Epithelial cell of proximal tubule (primary cell): ENCODE measurements at places on chromosomes 2 and 18. TPM values are rescaled to one million over a fixed set of nuclear protein-coding genes. Genes with fewer than 3 reads are reported as not detected.

The LYG1 gene
- total RNA-seq: 0.12 and 0.22 TPM in 2 replicates

The RNPEPL1 gene
- 31.2 and 53.4 TPM in 2 replicates for total RNA-seq

The SETBP1 gene
- total RNA-seq: 0.65 and 2.4 TPM in 2 replicates

The EHD3 gene
- 4.6 and 5.0 TPM in 2 replicates for total RNA-seq

The SERPINB10 gene
- 0.98 TPM in 1 of 2 replicates, not detected in the other for total RNA-seq

The SERPINB11 gene
- total RNA-seq: not detected in 2 replicates

DNA sequence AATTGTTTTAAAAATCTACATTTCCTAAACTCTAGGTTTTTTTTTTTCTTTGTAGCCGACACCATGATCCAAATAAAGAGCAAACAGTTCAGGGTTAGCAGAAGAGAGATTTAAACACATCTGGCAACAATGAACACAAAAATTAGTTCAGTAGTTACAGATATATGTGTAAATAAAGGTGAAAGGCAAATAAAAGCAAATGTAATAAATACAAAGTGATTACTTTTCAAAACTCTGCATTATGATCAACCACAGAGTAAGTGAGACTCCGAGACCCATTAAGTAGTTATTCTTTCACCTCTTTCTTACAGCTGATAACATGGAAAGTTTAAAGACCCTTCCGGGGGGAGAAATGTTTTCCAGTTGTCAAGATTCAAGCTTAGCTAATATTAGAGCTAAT, 716 bp downstream of the CALCRL start:
- DNase-seq: no peak

- no peak for DNase-seq
Observed at GRCh38 chr18:9380101-9380500, 45.5 kb downstream of the TWSG1 start.

DNA sequence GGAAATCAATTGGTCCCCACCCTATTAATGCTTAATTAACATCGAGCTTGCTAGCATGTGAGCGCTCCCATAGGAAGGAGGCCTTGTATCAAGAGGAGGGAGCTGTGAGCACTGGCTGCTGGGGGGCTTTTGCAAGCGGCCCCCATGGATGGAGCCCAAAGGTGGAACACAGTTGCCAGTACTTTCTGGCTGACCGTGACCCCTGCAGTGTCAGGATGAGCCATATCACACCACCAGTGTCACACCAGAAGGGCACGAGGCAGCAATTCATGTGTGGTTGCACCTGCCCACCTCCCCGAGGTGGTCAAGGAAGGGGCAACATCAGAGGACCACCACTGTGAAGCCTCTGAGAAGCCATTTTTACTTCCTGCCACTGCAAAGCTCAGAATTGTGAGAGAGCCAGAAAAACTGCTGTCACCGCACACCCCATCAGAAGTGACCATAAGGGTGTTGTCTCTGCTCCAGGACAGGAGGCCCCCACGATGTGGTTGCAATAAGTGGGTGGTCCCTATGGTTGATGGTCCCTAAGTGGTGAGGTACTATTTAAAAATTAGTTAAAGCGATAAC, 99.8 kb upstream of the RAB6C start:
- DNase-seq: no peak

DNA sequence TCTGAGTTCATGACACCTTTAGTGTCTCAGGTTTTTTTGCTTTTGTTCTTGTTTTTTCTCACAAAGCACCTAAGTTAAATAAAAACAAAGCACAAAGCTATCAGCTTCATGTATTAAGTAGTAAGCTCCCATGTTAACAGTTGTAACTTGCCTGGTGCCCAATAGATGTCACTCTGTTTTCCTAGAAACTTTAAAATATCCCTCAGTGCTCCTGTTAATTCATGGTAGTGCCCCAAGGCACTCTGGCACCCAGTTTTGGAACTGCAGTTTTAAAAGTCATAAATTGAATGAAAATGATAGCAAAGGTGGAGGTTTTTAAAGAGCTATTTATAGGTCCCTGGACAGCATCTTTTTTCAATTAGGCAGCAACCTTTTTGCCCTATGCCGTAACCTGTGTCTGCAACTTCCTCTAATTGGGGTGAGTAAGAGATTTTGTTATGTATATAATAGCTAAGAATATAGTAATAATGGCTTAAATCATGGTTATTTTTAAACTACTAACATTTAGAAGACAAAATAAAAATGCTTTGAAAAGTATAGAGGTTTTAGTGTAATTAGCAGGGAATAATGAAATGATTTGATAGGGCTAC, 555.0 kb upstream of the TMEFF2 start:
- DNase-seq: no peak

- DNase-seq: no peak
Observed at GRCh38 chr18:70973626-70974025, 684.8 kb downstream of the SOCS6 start.

DNA sequence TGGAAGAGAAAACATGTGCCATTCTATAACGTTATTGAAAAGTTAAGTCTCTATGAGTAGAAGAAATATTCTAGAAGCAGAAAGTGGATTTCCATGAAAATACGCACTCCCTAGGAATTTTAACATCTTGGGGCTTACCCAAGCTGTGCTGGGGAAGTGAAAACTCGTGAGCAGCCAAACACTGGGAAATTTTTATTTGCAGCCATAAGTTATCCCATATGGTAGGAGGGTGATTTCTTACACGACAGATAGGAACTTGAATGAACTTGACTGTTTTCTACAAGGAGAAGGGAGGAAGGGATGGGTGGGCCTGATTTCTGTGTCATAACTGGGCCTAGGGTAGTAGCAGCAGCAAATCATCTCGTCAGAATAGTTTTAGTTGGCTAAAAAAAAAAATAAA, 272.6 kb downstream of the ETAA1 start:
- no peak for DNase-seq

- DNase-seq: peak; percentile 48
Observed at GRCh38 chr2:165357758-165358157, 111.7 kb upstream of the CSRNP3 start.

DNA sequence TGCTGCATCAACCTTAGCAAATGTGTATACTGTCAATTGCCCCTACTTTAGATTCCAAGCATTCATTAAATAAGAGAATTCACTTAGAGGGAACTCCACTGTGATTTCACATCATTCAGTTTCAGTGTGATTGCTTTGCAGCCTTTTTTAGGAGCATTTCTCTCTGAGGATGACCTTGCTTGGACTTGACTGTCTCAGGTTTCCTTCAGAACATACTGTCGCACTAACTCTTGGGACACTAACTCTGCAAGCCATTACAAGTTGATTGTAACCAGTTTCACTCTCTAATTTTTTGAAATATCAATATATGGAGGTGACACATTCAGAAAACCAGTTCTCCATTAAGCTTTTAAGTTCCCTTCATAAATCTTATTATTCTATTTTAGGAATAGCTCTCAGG, 6.6 kb upstream of the ZCCHC2 start:
- DNase-seq: no peak

DNA sequence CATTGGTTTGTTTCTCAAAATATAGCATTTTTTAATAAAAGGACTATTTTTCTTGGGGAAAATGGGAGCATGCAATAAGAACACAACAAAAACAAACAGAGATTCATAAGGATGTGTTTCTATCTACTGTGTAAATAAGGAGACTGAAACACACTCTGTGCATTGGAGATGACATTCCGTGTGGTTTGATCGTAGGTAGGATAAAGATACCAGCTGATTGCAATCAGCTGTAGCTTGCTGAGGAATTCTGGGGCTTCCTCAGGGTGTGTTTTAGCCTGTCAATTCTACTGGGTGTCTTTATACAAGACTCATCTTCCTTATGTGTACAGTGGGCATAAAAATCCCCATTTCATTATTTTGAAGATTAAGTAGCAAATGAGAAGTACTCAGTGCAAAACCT, 591.6 kb downstream of the DSC3 start:
- no peak for DNase-seq

DNA sequence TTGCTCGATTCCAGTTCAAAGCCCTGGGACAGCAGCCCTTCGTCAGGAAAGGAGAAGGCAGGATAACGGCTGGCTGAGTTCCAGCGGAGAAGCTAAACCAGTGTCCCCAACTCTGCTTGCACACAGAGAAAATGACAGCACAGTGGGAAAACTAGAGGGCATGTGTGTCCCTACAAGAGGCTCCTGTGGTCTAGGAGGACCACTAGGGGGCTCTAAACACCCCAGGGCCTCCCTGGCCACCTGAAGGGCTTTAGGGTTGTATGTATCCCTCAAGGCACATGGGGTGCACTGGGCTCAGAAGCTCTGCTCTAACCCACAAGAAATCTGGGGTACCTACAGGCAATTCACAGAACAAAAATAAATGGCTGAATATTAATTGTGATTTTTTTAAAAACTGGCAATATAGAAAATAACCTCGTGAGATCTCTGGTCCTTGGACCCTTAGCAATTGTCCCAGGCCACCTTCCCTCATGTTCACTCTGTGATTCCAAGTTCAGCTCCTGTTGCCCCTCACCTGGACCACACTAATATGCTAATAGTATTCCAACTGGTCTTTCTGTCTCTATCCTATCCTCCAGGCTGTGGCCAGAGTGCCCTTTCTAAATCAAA, 17.5 kb downstream of the STAT1 start:
- no peak for DNase-seq

DNA sequence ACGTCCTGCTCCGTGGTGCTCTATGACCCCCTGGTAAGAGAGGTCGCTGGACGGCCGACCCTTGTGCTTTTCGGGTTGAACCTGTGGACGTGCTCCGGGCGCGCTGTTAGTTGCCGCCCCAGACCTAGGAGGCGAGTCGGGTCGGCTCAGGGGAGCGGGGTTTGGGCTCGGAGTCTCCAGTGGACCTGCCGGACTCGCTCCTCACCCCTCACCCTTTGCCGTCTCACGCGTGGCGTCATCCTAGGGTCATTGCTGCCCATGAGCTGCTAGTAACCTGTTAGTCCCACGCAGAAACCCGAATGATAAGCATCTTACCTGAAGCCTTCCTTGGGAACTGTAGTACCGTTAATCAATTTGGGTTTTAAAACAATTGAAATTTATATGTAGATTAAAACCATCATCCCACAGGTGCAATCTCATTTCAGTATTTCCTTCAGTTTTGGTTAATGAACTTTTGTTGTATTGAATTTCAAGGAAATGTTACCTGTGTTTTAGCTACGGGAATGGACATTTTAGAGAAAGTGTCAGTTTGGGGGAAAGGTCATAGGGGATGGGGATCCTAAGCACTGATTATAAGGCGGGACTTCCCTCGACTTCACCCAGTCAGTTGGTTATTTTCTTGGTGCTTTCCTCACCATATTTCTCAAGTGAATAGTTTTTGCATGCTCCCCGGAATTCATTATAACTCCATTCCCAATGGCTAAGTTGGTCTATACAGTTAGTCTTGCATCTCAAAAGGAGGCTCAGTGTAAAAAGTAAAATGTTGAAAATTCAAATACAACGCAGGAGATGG, 536 bp downstream of the ELP2 start:
- DNase-seq: no peak

DNA sequence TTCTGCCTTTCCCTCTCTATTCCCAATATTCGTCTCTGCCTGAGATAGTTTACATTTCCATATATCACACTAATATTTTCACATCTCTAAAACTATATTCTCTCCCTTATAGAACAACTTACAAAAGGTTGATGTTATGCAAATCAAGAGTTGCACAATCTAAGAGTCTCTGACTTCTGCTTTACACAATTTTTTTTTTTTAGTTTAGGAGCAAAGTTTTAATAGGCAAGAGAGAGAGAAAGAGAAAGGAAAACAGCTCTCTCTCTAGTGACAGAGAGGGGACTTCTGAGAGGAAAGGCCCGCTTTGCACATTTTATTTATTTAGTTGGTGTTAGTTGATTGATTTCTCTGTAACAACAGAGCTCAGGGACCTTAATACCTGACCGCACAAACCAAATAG, 380.2 kb downstream of the TXNL1 start:
- DNase-seq: no peak

GRCh38 chr2:180222644-180223043, 215.5 kb upstream of the CWC22 start:
- DNase-seq: peak; percentile 86
